Activated CD8-positive, alpha-beta memory T cell treated with anti-CD3 and anti-CD28 coated beads for 1 hour (primary cell): ENCODE measurements at places on chromosomes 12 and 14.

DNA sequence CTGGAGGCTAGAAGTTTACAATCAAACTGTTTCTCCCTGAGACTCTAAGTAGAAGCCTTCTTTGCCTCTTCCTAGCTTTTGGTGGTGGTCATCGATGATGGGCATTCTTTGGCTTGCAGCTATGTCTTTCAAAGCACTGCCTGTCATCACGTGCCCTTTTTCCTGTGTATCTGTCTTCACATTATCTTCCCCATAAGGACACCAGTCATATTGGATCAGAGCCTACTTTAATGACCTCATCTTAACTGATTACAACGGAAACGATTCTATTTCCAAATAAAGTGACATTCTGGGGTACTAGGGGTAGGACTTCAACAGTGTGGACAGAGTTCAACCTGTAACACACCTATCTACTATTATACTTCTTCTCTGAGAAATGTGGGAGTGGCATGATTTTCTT is 31.1 kb upstream of the IFNG-AS1 start:
- no peak for DNase-seq

DNA sequence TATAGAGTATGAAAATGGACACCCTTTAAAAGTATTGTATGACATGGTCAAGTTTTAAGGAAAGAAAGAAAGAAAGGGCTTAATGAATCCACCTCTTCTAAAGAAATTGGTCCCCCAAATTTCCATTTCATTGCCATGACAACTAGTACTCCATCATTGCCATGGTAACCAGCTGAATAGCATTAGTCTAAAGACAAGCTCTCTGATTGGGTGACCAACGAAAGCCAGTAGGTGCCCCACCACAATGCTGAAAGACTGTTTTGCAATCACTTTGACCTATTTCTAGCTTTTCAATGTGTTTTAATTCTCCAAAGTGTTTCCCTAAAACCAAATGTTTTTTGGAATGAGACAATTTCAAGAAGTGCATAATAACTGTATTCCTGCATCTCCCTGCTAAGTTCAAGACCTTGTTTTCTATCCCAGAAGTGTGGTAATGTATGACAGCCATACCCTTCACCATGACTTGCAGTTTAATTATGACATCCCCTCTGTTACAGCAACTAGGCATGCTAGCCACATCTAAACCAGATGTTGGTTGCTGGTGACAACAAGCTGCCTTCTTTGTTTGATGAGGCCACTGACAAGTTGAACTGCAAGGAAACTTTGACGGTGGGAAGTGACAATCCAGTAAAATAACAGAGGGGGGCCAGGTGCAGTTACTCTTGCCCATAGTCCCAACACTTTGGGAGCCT is 46.7 kb downstream of the KICS2 start:
- DNase-seq = no peak

DNA sequence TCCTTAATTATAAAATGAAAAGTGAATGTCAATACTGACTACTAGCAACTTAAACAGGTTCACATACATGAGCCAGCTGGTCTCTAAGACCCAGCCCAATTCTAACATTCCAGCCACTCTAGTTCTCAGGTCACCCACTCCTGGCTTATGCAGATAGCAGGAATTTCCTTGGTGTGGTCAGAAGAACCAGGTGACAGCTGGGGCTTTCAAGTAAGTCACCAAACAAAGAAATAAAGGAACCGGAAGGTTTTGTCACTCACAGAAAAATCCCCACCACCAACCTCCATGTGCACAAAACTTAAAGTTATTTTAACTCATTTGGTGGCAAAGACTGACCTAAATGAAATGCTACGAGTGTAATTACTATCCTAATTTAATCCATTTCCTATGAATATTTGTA is 129.6 kb upstream of the CDKN3 start:
- no peak for DNase-seq

- DNase-seq = no peak
Measured at GRCh38 chr14:27553790-27554189, 956.0 kb upstream of the NOVA1 start.

DNA sequence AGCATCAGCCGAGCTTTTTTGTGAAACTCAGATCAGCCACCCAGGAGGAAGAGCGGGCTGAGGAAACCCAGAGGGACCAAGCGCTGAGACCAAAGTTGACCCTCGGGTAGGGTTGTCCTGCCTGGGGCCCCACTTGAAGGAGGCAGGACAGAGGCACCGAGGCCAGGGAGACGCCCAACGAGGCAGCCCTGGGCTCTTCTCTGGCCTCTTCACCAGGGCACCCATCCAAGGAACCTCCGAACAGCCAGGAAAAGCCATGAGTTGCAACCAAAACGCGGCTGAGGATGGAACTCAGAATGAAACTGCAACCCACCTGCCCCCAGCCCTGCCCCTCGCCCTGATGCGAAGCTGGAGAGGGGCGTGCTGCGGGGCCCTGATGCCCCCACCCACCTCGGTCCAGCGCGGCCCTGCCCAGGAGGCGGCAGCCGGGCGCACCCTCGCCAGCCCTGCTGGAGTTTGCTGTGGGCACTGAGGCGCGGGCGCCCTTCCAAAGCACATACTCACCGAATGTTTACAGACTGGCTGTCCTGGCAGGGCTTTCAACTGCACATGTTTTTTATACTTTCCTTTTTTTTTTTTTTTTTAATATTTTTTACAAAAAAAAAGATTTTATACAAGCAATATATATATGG is 41.9 kb downstream of the JDP2 start:
- no peak for DNase-seq

DNA sequence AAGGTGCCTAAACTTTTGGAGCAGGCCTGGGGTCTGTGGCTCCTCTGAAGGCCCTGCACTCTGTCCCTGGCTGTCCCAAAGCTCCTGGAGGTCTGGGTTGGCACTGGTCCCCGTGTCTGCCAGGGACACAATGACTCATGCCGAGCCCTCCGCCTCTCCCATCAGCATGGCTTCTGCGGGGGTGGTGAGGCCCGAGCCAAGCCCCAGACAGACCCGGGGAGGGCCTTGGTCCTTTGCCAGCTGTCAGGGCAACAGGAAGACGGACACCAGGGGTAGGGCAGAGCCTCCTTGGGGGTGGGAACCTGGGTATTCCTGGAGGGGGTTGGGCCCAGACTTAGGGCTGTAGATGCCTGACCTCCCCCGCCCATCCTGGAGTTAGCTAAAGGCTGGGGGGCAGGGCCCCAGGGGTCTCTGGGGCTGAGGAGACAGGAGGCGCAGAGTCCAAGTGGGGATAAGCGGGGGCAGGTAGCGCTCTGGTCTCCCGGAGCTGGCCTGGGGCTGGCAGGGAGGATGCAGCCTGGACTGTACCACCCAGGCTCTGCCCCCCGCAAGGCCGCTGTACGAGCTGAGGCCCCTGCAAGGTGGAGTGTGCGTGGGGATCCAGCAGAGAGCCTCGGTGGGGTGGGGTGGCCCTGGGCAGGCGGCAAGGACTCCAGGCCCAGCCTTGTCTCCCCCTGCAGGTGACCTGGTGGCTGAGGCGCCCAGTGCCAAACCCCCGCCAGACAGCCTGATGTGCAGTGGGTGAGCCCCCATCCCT is 16.4 kb upstream of the PUS1 start:
- no peak for DNase-seq

GRCh38 chr12:14614704-14615121 is 47.0 kb upstream of the PLBD1 start:
- no peak for DNase-seq

DNA sequence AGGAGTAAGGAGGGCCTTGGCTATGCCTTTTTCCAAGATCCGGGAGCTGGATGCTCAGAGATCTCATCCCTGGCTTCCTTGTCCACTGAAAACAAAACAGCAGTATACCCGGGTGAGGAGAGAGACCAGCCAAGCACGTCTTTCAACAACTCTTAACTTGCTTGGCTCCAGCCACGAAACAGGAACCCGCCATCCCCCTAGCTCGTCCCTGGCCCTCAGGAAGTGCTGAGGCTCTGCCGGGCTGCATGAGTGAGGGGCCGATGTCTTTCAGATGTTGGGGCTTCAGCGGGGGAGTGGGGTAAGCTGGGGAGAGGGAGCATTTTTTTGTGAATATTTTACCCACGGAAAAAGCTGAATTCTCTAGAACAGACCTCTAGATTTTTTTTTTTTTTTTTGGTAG is 231.1 kb downstream of the CACNA1C start:
- no peak for DNase-seq

DNA sequence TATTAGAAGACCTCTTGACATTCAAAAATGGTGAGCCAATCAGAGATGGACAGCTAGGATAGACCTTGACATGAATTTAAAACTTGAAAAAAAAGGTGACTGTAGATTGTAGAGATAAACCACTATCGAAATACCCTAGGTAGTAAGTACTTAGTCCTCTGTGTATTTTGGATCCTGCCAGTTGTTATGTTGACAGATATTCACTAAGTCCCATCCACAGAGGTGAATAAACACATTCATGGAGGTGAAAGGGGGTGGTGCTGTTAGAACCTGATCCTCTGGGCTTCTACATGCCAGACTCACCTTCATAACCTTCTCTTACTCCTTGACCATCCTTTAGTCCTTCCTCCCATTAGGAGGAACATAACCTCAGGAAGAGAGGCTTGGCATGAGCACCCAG is 72.3 kb downstream of the OTX2 start:
- DNase-seq = no peak

- no peak for DNase-seq
Measured at GRCh38 chr14:69373104-69373503, 25.0 kb downstream of the ERH start.

DNA sequence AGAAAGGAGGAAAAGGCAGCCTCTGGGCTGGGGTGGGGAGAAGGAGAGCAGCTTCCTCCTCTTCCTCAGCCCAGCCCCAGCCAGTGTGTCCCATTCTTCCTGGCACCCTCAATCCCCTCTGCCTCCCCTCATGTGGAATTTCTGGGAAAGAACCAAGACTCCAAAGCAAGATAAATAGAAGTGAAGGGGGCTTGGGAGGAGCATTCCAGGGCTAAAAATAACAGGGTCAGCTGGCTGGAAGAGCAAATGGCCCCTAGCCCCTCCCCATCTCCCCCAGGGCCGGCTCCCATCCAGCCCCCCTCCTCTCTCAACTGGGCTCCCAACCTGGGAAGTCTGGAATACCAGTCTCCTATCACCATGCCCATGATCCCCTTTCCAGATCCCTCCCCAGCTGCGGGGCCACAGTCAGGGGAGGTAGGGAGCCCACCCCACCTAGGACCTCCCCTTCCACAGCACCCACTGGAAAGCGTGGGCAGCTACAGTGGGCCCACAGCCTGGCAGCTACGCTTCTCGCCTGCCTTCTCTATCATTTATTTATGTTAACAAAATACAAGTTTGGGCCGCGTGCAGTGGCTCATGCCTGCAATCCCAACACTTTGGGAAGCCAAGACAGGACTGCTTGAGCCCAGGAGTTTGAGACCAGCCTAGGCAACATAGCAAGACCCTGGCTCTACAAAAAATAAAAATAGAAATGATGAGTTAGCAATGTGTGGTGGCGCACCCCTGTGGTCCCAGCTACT is 88.3 kb downstream of the IRF2BPL start:
- DNase-seq = no peak

DNA sequence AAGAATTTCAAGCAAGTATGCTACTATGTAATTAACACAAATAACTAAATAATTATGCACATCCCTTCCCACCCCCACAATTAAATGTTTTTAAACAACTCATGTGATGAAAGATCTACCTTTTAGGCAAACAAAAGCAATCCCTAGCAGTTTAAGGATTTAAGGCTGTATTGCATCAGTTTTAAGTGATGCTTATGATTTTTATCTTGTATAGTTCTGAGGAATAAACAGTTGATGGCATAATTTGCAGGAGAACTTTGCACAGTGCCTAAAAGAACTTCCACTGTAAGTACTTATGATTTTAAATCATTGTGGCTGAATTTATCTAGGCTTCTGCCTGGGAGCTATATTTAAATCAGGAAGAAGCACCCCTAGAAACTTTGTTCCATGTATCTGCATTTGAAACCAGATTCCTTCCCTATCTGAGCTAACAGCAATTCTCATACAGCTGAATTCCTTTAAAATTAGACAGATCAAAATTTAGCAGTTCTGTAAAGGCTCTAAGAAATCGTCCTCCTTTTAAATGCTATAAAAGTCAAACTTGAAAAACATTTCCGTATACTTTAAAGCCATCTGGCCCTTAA is 388.6 kb downstream of the BCAT1 start:
- no peak for DNase-seq

DNA sequence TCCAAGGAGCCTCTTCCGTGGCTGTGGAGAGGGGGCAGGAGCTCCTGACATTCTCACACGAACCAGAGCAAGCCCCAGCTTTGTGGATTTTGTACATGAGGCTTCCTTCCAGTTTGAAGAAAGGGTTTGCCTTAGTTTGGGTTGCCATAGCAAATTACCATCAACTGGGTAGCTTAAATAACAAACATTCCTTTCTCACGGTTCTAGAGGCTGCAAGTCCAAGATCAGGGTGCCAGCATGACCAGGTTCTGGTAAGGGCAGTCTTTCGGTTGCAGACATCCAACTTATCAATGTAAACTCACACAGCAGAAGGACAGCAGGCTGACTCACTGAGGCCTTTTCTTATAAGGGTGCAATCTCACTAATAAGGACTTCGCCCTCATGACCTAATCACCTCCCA is 25.9 kb upstream of the STAB2 start:
- no peak for DNase-seq

DNA sequence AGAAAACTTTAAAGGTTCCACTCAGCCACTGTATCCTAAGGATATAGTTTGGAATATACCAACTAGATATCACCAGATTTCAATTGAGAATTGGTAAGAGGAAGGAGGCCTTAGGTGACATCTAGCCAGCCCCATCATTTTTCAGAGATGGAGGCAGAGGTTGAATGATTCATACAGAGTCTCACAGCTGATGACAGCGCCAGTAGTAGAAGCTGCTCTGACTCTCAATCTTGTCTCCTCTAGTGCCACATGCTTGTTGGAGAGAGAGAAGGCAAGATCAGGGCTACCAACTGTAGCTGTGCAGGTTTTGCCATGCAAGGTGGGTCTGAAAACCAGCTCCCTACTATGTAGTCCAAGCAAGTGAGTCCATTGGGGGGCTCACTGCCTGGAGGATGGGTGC is 6.1 kb downstream of the FRMD6 start:
- DNase-seq = no peak

DNA sequence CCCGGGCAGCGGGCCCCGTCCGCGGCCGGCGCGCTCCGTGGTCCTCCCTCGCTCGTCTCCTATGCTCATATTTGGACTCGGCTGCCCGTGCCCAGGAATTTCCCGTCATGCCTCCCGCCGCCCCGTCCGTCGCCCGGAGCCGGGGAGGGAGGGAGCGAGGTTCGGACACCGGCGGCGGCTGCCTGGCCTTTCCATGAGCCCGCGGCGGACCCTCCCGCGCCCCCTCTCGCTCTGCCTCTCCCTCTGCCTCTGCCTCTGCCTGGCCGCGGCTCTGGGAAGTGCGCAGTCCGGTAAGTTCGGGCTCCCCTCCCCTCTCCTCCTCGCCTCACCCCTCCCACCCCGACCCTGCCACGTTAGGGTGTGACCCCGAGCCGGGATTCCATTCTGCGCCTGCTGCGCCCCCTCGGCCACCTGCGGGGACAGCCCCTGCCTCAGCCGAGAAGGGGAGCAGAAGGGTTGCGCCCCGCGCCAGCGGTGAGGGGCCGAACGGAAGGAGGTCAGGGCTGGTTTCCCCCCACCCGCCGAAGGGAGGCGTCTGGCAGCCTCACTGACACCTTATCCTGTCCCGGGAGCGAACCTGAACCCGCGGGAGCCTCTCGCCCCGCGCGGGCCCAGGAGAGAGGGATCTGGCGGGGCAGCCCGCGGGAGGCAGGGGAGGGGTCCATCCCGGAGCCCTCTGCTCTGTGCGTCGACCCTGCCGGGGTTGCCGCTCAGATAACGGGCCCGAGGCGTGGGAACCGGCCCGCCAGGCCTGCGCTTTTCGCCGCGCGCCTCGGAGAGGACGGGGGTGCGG is at the start of gene MSRB3:
Gene MSRB3 (plus strand): TSS at position 108 of the 793 bp plus-strand sequence. CDS start 29,897 bp downstream, outside the sequence.
- no peak for DNase-seq
